ENCODE measurements at places on chromosomes 1 and 21.

DNA sequence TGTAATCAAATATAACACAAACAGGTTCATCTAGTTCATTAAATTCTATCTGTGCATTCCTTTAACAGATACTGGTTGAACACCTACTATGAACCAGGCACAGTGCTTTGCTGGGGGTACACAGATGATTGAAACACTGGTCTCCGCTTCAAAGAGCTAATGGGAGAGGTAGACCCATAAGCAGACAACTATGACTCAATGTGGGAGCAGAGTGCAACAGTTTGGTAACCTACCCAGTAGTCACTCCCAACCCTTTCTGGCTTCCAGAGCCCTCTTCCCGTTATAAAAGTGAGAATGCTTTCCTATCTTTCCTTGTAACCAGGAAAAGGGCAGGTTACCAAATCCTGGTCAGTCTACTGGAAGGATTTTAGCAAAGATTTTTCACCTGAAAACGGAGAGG, 8.0 kb upstream of the ETV3 start:
- no peak for DNase-seq

DNA sequence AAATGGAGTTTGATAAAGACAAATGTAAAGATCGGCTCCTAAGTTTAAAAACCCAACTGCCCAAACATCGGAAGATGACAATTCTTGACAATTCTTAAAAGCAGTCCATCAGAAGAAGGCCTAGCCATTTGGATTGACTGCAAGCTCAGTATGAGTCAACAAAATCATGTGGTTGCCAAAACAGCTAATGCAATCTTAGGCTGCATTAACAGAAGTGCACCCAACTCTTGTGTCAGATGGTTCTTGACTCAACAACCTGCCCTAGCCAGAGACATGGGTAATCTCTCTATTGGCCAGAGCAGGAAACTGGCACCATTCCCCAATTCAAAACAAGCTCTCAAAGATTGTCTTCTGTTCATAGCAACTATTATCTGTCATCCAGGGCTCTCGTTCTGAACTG, 9.9 kb upstream of the NCF2 start:
- DNase-seq, result no peak

DNA sequence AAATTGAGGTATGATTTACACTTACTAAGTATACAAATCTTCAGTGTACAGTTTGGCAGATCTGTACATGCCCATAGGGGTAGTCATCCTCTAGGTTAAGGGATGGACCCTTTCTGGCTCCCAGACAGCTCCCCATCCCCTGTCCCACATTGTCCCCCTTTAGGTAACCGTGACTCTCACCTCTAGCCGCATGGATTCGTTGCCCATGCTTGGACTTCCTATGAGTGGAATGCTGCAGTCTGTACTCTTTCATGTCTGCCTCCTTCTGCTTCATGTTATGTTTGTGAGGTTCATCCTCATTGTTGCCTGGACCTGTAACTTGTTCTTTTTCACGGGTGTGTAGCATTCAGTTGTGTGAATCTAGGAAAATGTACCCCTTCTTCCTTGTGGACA, 20.3 kb downstream of the SLC37A1 start:
- no peak for DNase-seq

DNA sequence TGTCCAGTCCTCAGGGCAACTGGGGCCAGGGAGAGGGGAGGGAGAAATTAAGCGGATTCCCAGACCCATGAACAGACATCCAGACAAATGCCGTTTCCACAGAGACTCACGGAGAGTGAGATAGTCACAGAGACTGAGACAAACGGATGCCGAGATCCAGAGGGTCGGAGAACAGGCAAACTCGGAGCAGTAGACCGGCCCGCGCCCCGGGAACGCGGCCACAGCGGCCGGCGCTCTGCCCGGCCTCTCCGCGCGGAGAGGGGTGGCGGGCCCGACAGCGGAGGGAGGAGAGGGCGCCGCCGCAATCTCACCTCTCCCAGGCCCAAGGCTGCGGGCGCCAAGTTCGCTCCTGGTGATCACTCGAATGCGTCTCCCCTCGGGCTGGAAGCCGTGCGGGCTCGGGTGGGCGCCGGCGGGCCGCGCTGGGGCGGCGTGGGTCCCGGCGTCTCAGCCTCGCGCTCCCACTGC, 831 bp upstream of the FOXD2 start:
- DNase-seq, result no peak

DNA sequence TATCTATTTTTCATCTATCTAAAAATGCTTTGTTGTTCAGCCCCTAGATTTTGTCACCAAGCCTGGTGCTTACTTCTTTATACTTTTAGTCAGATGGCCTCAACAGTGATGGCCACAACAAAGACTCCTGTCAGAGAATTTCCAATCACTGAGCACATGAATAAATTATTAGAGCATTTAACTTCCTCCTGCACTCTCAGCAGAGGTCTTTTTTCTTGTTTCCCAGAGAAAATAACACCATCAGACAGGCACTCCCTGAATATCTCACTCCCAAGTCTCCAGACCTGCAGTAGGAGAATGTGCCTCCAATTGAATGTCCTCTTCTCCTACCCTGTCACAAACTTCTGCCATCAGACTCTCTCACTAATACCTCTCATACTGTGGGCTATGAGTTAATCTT, 616.0 kb upstream of the NR5A2 start:
- DNase-seq, result no peak

- DNase-seq, result no peak
Observed at GRCh38 chr21:45048026-45048698, 26.2 kb upstream of the ADARB1 start.

DNA sequence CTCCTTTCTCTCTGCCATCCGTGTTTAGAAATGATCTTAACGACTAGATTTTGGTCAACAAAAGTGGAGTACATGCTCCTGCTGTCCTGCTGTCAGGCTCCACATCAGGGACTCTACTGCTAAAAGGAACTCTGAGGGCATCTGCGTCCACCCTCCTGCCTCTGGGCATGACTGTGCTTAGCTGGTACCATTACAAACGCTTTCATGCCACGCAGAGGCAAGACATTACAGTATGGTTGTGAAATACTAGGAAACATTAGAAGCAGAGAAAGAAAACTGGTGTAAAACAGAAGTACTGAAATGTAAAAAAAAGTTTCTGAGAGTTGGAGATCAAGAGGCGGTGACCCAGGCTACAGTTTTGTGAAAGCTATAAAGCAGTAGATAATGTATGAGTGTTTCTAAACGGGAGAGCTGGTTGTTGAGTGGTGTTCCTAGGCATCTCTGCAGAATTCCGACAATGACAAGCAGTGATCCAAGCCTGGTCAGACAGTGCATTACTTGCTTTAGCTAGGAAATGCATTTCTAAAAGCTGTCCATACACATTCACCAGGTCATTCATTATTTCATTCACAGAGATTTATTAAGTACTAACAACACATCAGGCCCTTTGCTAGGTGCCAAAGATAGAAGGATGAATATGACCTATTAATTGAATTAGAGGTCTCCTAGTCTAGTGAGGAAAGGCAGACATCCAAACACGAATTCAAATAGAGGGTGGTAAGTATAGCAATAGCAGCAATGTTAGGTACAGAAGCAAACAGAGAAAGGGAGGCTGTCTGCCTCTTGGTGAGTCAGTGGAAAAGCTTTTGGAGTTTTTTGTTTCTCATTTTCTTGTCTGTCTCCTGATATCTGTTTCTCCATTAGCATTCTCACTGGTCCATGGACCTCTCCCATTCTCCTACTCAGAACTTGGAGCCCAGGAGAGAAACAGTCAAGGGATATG, 401.9 kb downstream of the LMO4 start:
- DNase-seq, result no peak

- no peak for DNase-seq
Observed at GRCh38 chr1:112496290-112496689, 12.5 kb upstream of the WNT2B start.

- DNase-seq, result no peak
Observed at GRCh38 chr1:30327370-30328099, 395.9 kb downstream of the MATN1 start.

- no peak for DNase-seq
Observed at GRCh38 chr21:29538115-29538514, 239.4 kb downstream of the BACH1 start.

GRCh38 chr1:115337276-115337632, 795 bp downstream of the NGF start:
- no peak for DNase-seq

GRCh38 chr1:115757326-115757725, 11.2 kb downstream of the CASQ2 start:
- no peak for DNase-seq

DNA sequence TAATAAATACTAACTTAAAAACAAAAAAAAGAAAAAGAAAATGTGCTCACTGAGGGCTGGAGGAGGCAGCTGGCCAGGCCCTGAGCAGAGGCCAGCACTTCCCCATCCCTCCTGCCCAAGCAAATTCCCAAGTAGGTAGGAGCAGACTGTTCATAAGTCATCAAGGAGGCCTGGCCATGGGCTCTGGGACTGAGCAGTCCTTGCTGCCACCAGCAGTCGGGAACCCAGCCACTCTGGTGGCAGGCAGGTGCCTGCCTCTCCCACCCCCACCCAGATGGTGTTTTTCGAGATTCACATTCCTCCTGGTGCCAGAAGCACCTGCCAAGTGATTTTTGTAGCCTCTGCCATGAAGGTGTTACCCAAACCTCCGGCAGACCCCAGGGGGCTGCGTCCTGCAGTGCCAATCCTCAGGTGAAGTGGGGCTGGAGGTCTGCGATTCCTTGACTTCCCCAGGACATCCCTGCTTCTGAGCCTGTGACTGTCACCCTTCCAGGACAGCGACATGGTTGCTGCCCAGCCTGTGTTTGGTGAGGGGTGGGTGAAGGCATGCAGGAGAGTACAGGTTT, 204.2 kb upstream of the TMEM51 start:
- DNase-seq, result no peak

GRCh38 chr1:8962812-8963530, 17.3 kb downstream of the CA6 start:
- no peak for DNase-seq

- no peak for DNase-seq
Observed at GRCh38 chr1:85495556-85495955, 30.6 kb upstream of the DDAH1 start.

- DNase-seq, result no peak
Observed at GRCh38 chr1:27408151-27408550, 15.7 kb downstream of the GPR3 start.
